Activated naive CD8-positive, alpha-beta T cell treated with anti-CD3 and anti-CD28 coated beads, Interleukin-2, amount 50 U/mL, for 24 hours (primary cell): ENCODE measurements at places on chromosomes 6 and 20.
A peak's percentile ranks its signal among the peaks of the same experiment; 100 is the strongest.

DNA sequence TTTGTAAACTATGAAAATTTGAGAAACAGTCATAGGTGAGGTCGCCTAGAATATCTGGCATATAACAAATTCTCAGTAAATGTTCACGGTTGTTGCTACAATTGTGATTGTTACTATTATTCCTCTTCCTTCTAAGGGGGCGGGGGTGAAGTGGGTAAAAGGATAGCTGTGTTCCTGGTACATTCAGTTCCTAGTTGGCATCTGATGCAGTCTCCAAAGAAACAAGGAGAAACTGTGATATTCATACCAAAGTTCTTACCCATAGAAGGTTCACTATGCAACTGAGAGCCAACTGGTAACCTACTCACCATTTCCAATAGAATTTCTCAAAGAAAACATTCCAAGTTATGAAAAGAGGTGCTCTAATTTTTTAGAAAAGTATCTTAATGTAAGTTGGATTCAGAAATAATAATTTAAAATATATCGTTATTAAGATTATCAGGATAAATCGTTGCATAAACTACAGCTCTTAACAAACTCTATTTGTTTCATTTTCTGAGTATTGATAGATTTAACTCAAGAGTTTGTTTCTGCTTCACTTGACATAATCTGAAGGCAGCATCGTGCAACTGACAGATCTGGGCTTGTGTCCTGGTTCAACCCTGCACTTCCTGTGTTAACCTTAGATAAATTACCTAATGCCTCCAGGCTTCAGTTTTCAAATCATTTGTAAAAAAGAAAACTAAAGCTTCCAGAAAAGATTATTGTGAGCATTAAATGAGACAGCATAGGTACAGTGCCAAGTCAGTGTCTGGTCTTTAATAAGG lies 13.3 kb upstream of the MAP7 start:
- DNase-seq = no peak

DNA sequence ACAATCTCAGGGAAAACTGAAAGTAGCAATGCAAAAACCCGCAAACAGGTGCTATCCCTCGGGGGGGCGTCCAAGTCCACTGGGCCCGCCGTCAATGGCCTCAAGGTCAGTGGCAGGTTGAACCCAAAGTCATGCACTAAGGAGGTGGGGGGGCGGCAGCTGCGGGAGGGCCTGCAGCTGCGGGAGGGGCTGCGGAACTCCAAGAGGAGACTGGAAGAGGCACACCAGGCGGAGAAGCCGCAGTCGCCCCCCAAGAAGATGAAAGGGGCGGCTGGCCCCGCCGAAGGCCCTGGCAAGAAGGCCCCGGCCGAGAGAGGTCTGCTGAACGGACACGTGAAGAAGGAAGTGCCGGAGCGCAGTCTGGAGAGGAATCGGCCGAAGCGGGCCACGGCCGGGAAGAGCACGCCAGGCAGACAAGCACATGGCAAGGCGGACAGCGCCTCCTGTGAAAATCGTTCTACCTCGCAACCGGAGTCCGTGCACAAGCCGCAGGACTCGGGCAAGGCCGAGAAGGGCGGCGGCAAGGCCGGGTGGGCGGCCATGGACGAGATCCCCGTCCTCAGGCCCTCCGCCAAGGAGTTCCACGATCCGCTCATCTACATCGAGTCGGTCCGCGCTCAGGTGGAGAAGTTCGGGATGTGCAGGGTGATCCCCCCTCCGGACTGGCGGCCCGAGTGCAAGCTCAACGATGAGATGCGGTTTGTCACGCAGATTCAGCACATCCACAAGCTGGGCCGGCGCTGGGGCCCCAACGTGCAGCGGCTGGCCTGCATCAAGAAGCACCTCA lies 166.3 kb downstream of the DTNBP1 start:
- DNase-seq = no peak

- peak; percentile 81 for DNase-seq
Observed at GRCh38 chr6:31729979-31730630, 1.0 kb upstream of the DDAH2 start.

DNA sequence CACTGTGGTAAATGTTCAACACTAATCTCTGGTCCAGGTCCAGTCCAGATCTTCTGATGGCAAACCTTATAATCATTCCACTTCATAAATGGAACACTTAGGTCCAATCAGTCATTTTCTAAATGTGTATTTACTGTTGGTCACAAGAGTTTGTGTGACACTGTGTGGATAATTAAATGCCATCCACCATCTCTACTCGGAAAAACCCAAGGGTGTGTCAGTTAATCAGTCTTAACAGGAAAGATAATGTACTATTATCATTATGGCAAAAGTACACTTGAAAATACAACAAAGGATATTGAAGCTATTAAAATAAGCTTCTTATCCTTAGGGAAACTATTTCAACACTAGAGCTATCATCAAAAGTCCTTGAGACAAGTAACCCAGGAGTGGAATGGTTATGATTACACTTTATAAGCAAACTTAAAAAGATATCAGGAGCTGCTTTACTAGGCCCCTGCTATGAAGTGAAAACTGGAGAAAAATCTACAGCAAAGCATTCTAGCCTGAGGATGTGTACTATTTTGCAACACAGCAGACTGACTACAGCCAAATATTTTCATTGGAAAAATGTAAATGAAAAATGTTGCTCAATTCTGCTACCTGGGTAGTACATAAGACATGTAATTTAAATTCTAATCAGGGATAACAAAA lies 227.9 kb downstream of the LAMA2 start:
- no peak for DNase-seq

- DNase-seq = no peak
Observed at GRCh38 chr6:14763616-14764015, 482.3 kb upstream of the JARID2 start.

DNA sequence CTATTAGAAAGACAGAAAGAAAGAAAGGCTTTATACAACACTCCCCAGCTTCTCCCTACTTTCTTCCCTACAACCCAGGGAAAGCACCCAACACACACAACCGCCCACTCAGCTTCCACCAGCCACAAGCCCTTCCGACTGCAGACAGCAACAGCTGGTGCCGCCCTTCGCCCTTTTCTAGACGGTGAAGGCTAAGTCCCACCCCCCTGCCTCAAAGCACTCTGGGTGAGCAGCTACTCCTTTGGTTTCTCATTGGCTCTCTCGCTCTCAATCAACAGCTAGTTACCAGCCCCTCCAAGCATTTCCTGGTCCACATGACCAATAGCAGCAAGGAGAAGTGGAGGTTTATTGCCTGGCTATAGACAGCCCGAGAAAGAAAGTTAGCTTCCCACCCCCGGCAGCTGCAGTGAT lies 230.1 kb upstream of the MOCS1 start:
- no peak for DNase-seq
